NCI-H524 treated with DMSO at 0.1 percent for 48 hours (cell line): ENCODE measurements at places on chromosomes 13 and 19.
A peak's percentile ranks its signal among the peaks of the same experiment; 100 is the strongest.

- DNase-seq = no peak
These were observed 250.3 kb downstream of the DLEU7 start for GRCh38 chr13:50593207-50593606.

GRCh38 chr19:53554804-53555203, 16.9 kb downstream of the ZNF331 start:
- DNase-seq = no peak

DNA sequence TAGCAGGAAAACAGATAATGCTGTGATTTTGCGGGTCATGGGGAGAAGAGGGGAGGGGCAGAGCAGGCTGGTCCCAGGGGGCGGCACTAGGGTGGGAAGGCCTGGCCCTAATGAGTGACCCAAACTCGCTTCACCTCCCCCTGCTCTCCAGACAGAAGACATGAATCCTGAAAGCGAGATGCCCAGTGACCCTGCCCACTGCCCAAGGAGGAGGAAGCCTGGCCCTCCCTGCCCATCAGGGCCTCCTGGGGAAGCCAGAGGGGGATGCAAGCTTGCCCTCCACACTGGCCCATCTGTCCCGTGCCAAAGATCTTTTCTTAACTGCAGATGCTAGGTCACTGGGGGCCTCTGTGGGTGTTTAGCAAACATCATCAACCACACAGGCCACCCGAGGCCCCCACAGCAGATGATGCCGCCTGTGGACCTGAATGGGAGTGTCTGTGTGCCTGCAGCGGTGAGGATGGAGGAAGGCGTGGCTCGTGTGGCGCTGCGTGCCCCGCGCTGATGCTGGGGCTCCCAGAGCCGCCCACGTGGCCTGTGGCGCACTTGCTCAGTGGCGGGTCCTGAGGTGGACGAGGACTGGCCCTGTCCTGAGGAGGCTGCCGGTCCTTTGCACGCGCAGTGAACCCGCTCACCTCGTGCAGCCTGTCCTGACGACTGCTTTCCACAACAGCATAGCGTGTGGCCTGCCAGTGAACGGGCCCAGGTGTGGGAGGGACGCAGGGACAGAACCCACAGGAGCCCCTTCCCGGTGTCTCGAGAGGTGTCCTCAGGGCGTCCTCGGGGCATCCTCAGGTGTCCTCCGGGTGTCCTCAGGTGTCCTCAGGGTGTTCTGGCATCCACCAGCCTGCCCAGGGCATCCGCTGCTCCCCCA, 80.5 kb upstream of the MCF2L start:
- no peak for DNase-seq

DNA sequence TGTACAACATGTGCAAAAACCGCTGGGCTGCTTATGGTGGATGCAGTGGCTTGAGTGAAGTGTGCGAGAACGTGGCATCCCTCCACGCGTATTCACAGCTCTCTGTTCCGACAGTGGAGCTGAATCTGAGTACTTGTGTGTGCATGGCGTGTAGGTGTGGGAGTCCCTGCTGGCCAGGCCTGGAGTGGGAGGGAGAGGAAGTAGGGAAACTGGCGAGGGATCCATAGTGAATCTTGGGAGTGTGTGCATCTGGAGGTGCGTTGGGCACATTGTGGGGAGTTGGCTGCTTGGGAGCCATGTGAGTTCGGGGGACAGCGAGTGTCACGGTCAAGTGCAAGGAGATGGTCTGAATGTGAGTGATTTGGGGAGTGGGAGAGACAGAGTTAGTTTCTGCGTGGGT, 2.4 kb downstream of the KLC3 start:
- DNase-seq = no peak

DNA sequence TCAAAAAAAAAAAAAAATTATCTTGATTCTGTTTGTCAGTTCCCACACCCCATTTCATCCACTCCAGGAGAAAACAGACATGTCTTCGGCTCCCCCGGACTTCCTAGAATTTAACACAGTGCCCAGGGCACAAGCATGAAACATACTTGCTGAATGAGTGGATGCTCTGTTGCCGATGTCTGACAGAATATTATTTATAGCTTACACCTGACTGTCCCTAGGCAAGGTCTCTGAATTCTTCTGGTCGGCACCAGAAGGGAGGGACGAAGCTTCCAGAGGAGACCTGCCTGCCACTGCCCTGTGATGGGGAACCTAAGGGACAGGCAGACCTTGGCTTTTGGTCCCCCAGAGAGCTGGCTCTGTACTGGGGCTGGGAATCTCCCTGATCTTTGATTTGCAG, 43.9 kb upstream of the PEG3 start:
- DNase-seq = no peak

DNA sequence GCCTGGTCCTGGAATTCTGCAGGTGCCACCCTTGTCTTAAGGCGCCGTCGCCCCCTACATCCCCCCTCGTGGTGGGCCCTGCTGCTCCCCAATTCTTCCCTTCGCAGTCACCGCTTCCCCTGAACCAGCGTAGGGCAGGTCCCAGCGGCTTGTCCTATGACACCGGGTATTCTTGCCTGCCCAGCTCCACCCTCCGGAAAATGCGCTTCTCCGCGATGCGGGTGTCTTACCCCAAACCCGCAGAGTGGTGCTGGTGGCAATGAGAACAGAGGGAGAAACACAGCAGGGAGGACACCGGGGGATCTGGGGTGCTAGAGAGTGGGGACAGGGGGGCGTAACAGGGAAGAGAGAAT, 9.0 kb downstream of the ZNF808 start:
- no peak for DNase-seq

GRCh38 chr13:32408296-32409000, 19.5 kb downstream of the N4BP2L1 start:
- DNase-seq = no peak

DNA sequence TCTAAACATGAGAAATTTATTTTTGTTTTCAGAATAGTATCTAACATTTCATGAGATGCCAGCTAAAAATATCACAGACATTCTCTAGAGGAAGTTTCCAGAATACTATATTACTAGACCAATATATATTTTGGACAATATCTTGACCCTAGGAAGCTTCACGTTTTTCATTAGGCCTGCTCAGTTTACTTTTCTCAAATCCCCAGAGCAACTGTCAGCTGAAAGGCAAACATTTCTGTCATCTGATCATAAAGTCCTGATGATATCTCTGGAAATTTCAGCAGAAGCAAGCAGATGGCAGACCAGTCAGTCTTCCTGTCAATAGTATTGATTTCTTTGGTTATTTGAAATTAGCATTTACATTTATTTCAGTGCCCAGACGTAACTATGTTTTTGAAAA, 4.0 kb downstream of the POSTN start:
- DNase-seq = no peak

GRCh38 chr19:33960566-33960965, 163.9 kb downstream of the KCTD15 start:
- DNase-seq = no peak

DNA sequence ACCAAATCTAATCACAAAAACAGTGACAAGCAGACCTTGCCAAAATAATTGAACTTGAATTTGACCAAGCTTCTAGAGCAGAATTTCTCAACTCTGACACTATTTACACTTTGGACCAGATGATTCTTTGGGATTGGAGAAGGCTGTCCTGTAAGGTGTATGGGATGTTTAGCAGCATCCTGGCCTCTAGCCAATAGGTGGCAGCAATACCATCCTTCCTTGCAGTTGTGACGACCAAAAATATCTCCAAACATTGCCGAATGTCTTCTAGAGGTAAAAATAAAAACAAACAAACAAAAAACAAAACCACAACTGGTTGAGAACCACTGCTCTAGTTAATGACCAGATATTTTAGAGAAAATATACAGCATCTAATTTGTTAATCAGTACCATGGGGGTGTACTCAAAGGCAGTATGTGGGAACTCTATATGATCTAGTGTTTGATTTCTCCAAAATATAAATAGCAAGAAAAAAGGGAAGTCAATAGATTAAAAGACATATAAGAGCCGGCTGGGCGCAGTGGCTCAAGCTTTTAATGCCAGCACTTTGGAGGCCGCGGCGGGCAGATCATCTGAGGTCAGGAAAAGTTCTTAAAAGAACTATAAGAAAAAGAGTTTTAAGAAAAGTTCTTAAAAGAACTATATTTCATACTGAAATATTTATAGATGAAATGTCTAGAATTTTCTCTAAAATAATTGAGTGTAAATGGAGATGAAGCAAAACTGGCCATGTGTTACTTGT, 60.9 kb upstream of the ZNF527 start:
- DNase-seq = no peak

GRCh38 chr13:62113179-62113578, 697.5 kb upstream of the PCDH20 start:
- DNase-seq = no peak

- peak; percentile 83 for DNase-seq
These were observed at the start of the genes DIS3 and PIBF1 for GRCh38 chr13:72781451-72782439. Gene DIS3, minus strand, starts transcription at chr13:72781900. Its CDS starts 68 bp downstream, at chr13:72781832. Gene PIBF1, plus strand, starts transcription at chr13:72782133. Its CDS starts 1,337 bp downstream, at chr13:72783470.

DNA sequence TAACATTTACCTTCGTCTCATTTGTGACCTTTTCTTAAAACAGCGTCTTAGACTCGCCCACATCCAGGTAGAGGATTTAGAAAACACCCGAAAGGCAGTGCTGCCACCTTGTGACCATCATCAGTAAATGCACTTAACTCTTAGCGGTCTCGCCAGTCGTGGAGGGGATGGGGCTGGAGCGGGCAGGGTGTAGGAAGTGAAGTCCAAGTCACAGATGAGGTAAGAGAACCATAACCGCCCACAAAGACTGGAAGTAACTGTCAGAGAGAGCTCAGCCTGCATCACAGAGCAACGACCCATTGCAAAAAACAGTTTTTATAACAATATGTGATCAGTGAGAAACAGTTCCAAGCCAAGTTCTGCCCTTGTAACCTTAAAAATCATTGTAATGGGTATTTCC, 10.7 kb upstream of the CEACAM3 start:
- no peak for DNase-seq

GRCh38 chr13:36815062-36815461, 4.0 kb upstream of the RFXAP start:
- no peak for DNase-seq

DNA sequence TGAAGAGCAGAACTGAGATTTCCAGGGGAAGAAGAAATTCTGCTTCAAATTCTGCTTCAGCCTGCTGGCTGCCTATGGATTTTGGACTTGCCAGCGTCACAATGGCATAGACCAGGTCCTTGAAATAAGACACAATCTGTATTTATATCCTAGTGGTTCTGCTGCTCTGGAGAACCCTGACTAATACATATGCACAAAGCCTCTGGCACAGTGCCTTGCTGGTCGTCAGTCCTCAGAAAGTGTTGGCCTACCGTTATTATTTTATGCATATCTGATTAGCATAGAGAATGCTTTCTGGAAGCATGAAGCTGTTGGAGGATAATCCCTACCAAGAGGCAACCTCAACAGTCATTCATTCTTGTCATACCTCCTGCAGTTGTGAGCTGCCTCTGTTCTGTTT, 213.7 kb downstream of the B3GLCT start:
- no peak for DNase-seq

DNA sequence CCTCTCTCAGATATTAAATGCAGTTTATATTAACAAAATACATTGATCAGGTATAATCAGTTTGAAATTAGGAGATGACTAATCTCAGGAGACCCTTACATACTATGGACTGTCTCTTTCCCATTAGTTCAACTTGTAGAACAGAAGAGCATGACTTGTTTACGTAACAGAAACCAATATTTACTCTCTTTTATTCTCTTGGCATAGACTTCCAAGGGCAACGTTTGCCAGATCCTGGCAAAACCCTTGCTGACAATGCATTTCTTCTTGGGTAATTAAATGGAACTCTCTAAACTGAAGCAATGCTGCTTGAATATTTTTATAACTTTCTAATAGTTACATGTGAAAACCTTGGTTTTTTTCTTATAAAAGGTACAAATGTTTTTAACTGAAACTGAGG, 68.3 kb upstream of the MYO16 start:
- DNase-seq = no peak

- DNase-seq = peak; percentile 12
These were observed 135.7 kb downstream of the DNAJC15 start for GRCh38 chr13:43159026-43159461.
